ENCODE measurements at places on chromosomes 2 and 18.

GRCh38 chr2:102060792-102061191 is 69.0 kb downstream of the IL1R2 start:
- no peak for DNase-seq

DNA sequence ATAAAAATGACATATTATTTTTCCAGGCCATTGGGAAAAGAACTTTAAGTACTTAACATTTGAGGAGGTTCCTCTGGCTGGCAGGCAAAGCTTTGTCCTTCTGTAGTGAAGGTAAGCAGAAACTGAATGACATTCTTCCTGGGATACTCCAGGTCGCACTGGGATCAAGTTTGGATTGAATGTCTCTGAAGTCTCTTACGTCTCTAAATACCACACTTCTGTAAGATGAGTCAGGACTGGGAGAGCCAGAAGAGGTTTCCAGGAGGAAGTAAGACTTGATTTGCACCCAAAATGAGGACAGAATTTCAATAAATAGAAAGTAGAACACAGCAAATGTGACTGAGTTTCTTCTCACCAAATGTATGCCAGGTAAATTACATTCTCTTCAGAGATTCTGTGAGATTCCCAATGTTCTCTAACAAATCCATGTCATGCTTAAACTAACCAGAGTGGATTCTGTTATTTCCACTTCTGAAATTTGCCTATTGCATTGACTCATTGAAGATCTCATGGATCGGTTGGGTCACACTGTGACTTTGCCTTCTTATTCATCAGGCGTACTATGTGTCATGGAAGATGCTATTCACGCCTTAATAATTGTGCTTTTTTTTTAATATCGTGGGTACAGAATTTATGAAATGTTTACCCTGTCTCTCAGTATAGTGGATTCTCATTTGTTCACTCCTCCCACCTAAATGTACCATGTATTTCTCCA is 25.5 kb upstream of the VIT start:
- DNase-seq: no peak

GRCh38 chr2:219612577-219613286 is 14.7 kb upstream of the SLC4A3 start:
- DNase-seq: no peak

- no peak for DNase-seq
Measured at GRCh38 chr18:43578706-43579105, 301.4 kb upstream of the SYT4 start.

- DNase-seq: no peak
Measured at GRCh38 chr2:212908031-212908430, 243.4 kb downstream of the IKZF2 start.
